ENCODE measurements at places on chromosomes 3 and 15.

DNA sequence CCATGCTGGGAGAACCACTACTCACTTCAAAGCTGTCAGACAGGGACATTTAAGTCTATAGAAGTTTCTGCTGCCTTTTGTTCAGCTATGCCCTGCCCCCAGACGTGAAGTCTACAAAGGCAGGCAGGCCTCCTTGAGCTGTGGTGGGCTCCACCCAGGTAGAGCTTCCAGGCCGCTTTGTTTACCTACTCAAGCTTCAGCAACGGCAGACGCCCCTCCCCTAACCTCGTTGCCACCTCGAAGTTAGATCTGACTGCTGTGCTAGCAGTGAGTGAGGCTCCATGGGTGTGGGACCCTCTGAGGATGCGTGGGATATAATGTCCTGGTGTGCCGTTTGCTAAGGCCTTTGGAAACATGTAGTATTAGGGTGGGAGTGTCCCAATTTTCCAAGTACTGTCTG, 276.7 kb downstream of the ZIC4 start:
- no peak for DNase-seq

GRCh38 chr15:64102497-64102896, 6.7 kb downstream of the SNX1 start:
- DNase-seq, result no peak

DNA sequence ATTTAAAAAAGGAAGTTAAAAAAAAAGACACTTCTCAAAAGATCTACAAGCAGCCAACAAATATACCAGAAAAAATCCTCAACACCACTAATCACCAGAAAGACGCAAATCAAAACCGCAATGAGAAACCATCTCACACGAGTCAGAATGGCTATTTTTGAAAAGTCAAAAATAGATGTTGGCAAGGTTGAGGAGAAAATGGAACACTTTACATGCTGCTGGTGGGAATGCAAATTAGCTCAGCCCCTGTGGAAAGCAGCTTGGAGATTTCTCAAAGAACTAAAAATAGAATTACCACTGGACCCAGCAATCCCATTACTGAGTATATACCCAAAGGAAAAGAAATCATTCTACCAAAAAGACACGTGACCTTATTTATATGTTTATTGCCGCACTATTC, 574.7 kb upstream of the ADAMTS9 start:
- no peak for DNase-seq

GRCh38 chr3:150367757-150368156, 40.3 kb upstream of the TSC22D2 start:
- DNase-seq, result no peak

GRCh38 chr3:101778385-101779046, 495 bp upstream of the NXPE3 start:
- no peak for DNase-seq

GRCh38 chr15:89999676-90000185, 1.4 kb upstream of the ZNF710 start:
- no peak for DNase-seq

DNA sequence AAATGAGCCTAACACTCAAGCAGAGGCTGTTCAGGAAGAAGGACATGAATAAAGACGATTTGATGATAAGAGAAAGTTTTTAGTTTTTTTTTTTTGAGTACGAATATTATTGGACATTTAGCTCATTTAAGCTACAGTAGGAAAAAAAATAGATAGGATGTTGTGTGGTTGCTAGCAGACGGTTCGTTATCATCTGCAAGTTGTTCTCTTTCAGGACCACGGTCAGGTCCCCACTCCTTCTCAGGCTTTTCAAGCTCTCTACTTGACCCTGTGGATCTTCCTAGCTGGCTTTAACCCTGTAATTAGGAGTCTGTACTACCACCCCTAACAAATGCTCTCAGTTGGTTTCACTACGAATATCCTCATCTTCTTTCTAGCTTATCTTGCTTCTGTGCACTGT, 1.1 kb downstream of the KCNH8 start:
- DNase-seq, result no peak

- no peak for DNase-seq
Observed at GRCh38 chr15:39079296-39079847, 501.5 kb upstream of the THBS1 start.

DNA sequence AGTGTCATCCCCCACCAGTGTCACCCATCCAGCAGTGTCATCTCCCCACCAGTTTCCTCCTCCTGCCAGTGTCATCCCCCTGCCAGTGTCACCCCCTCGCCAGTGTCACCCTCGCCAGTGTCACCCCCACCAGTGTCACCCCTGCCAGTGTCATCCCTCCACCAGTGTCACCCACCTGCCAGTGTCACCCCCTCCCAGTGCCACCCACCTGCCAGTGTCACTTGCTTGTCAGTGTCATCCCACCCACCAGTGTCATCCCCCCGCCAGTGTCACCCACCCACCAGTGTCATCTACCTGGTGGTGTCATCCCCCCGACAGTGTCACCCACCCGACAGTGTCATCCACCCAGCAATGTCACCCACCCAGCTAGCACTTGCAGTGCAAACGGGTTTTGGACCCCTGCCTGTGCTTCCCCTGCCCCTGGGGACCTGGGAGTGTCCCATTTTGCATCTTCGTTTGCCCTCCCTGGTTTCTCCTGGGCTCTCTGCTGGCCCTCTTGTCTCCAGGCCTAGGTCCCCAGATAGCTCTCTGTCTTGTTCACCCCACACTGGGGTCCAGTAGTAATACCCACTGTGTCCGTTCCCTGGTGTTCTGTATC, 99.8 kb upstream of the PRR20G start:
- no peak for DNase-seq

DNA sequence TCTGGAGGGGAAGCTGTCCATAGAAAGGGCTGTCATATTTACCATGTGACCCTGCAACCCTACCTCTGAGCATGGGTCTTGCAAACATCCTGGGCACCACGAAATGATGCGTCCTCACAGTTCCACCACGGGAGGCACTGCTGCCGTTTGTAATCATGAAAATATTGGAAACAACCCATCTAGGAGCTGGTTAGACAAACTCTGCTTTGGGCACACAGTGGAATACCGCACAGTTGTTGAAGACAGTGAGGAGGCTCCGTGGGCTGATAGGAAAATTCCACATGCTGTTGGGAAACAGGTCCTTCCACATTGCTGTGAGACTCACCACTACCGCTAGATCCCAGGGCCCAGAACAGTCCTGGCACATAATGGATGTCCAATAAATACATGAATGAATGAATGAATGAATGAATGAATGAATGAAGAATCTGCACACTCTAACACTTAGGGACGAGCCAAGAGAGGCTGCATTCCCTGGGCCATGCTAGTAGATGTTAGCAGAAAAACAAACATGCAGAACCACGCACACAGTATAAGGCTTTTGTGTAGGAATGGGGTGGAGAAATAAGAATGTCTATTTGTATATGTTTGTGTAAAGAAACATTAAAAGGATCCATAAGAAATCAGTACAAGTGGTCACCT, 40.6 kb downstream of the TPRA1 start:
- no peak for DNase-seq

DNA sequence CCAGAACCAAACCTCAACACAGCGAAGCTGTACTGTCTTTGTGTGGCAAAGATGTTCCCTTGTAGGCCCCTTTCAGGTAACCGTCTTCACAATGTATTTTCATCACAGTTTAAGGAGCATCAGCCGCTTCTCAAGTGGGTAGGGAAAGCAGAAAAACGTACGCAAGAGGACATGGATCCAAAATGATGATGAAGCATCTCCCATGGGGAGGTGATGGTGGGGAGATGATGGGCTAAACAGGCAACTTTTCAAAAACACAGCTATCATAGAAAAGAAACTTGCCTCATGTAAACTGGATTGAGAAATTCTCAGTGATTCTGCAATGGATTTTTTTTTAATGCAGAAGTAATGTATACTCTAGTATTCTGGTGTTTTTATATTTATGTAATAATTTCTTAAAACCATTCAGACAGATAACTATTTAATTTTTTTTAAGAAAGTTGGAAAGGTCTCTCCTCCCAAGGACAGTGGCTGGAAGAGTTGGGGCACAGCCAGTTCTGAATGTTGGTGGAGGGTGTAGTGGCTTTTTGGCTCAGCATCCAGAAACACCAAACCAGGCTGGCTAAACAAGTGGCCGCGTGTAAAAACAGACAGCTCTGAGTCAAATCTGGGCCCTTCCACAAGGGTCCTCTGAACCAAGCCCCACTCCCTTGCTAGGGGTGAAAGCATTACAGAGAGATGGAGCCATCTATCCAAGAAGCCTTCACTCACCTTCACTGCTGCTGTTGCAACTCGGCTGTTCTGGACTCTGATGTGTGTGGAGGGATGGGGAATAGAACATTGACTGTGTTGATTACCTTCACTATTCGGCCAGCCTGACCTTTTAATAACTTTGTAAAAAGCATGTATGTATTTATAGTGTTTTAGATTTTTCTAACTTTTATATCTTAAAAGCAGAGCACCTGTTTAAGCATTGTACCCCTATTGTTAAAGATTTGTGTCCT, 60.0 kb downstream of the AAGAB start:
- no peak for DNase-seq

GRCh38 chr3:41652506-41652905, 309.4 kb downstream of the ULK4 start:
- no peak for DNase-seq

GRCh38 chr3:122598556-122598955, 21.1 kb downstream of the PARP15 start:
- DNase-seq, result no peak

GRCh38 chr3:169245631-169246030, 417.9 kb downstream of the MECOM start:
- DNase-seq, result no peak

DNA sequence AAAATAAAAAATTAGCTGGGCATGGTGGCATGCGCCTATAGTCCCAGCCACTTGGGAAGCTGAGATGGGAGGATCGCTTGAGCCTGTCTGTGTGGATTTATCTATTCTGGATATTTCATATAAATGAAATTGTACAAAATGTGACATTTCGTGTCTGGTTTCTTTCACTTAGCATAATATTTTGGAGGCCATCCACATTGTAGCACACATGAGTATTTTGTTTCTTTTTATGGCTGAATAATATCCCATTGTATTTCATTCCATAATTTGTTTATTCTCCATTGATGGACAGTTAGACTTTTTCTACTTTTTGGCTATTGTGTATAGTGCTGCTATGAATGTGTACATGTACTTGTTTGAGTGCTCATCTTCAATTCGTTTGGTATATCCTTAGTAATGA, 52.9 kb upstream of the DYNC1LI1 start:
- no peak for DNase-seq

- DNase-seq, result no peak
Observed at GRCh38 chr3:23113455-23114171, 89.5 kb upstream of the UBE2E2 start.

DNA sequence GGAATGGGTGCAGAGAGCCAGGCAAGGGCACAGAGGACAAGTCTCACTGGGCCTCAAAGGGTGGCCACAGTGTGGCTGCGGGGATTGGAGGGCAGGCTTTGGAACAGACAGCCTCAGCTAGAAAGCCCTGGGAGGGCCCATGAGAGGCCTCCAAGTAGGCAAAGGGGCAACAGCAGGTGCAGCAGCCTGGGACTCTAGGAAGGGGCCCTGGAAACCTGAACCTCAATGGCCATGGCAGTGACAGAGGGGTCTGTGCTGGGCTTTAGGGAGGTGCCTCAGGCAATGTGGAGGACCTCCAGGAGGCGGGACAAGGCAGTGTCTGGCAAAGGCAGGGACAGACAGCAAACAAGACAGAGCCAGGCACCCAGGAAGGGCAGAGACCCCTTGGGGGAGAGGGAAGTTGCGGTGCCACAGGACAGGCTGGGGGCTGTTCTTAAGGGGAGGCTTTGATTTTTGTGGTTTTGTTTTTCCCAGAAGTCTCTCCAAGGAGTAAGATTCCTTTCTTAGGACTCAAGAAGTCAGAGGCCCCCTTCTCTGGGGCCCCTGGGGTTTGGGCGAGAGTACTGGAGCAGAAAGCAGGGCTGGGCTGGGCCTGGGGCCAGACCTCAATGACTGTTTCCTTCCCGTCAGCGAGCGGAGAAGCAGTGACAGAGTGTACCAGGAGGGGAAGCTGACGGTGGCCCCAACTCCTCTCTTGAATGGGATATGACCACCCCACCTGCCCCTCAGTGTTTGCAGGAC, 9.7 kb downstream of the STOML1 start:
- DNase-seq, result no peak

GRCh38 chr15:43930079-43930478, 103.3 kb downstream of the WDR76 start:
- no peak for DNase-seq

DNA sequence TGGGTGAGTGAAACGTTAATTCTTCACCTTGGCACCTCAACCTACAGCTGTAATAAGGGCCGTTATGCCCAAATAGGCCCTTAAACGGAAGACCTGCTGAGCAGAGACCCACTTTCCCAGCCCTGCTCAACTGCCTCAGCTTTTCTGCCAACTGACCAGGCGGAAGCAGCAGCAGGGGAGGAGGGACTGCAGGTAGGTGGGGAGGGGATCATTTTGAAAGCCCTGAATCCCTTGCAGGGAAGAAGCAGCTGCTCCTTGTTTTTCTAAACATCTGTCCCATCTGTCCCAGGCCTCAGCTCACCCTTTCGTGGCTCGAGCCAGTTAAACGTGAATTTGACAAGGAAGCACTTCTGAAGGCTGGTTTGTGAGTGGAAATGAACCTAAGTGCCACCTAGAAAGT, 978 bp upstream of the CMC1 start:
- DNase-seq, result no peak

GRCh38 chr3:29655015-29655747, 374.3 kb downstream of the RBMS3 start:
- DNase-seq, result no peak

DNA sequence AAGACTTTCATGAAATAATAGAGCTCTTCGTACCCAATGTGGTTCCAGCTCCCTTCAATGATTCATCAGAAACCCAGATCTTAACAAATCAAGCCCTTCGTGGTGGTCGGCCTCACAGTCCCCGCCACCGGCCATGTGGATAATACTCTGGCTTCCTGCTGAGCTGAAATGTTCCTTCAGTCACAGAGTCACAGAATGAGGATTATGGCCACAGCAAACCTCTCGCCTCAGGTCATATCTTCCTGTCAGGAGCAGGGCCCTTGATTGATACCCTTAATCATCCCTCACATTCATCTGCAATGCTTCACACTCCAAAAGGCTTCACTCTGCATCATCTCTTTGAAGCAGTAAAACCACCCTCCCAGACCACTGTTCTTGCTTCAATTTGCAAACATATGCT, 452.6 kb downstream of the OCA2 start:
- DNase-seq, result no peak

GRCh38 chr3:85050821-85051220, 92.0 kb downstream of the CADM2 start:
- no peak for DNase-seq

- DNase-seq, result no peak
Observed at GRCh38 chr3:35664460-35664919, 25.2 kb downstream of the ARPP21 start.

GRCh38 chr15:96261575-96262034, 68.9 kb upstream of the NR2F2 start:
- DNase-seq, result no peak

DNA sequence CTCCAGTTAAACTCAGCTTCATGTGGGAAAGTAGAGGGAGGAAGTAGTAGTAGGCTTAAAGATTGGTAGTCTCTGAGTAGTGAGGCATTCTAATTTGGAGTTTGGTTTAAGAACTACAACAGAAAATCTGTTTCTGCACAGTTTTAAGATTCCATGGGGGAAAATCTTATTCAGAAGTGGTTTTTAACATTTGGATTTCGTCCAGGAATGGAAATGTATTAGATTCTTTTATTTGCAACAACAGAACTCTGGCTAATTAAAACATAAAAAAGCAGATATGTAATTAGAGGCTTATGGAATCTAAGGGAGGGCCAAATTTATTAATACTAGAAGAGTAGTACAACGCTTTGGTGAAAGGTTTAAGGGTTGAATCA, 36.0 kb downstream of the NECTIN3 start:
- DNase-seq, result no peak

All from stimulated activated CD8-positive, alpha-beta memory T cell treated with anti-CD3 and anti-CD28 coated beads, Interleukin-7, amount 100 ng/mL, for 24 hours (primary cell).